ENCODE measurements at places on chromosomes 4 and X.

- DNase-seq: no peak
These were observed 67.4 kb upstream of the ARHGAP36 start for GRCh38 chrX:130990723-130991122.

DNA sequence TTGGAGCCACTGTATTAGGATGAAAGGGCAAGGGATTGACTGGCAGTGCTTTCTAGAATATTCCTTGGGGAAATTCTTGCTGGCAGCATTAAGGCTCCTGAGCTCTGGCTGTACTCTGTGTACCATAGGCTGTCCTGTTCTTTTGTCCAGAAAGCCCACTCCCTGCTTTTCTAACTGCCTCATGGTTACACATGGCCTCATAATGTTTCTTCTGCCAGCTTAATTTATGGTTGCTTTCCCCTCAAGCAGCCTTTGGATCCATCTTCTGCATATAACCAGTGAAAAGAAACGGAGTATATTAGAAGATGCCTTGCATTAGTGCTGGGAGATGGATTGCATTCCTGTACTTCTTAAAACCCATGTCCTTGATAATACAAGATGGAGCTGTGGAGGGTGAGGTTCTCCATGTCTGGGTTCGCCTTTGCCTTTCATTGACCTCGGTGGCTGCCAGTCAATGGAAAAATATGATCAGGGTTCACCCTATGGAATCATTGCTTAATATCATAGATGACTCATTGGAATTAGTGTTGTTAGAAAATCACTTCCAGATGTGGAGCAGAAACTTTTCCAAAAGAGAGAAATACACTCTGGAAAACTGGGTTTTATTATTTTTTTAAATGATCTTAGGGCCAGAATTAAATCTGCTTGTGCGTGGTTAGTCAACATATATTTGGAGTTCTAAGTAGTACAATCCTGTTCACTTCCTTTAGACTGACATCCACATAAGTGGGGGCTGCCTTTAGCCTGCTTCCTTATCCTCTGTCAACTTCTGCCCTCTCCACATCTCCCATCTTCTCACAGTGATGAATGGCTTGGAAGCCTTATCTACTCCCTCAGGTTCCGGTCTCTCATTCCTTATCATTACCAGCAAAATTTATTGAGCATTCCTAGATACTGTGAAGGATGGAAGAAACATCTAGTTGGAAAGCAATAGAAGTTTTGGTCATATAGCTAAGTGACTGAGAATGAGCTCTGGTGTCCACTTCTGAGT is 24.9 kb downstream of the DOCK11 start:
- no peak for DNase-seq

DNA sequence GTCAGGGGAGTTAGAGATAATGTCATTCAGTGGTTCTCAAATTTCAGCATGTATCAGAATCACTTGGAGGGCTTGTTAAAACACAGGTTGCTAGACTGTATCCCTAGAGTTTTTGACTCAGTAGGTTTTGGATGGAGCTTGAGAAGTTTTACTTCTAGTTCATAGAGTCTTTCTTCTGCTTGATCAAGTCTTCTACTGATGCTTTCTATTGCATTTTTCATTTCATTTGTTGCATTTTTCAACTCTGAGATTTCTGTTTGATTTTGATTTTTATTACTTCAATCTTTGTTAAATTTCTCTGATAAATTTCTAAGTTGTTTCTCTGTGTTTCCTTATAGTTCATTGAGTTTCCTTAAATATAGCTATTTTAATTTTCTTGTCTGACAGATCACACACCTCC is 361.4 kb downstream of the RAPGEF2 start:
- DNase-seq: no peak

GRCh38 chr4:138904793-138905192 is 110.8 kb upstream of the NOCT start:
- DNase-seq: no peak

DNA sequence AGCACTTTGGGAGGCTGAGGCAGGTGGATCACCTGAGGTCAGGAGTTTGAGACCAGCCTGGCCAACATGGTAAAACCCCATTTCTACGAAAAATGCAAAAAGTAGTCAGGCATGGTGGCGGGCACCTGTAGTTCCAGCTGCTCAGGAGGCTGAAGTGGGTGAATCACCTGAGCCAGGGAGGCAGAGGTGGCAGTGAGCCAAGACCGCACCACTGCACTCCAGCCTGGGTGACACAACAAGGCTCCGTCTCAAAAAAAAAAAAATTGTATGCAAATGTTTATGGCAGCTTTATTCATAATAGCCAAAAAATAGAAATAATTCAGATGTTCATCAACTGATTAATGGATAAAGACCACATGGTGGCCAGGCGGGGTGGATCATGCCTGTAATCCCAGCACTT is 9.8 kb upstream of the NOCT start:
- no peak for DNase-seq

DNA sequence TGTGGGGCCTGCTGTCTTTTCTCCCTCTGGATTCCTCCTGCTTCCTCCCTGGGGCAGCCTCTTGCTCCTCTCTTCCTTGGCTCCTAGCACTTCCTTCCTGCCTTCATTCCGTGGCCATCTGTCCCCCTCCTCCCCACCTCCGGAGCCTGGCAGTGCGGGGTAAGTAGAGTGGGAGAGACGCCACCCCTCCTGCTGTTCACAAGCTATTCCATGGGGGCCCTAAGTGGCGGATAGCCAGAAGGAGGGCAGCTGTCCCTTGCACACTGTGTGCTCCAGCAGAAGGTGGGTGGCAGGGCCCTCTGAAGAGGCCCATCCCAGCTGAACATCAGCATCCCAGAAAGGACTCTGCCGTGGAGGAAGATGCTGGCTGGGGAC is 27.4 kb downstream of the CCNQ start:
- no peak for DNase-seq

DNA sequence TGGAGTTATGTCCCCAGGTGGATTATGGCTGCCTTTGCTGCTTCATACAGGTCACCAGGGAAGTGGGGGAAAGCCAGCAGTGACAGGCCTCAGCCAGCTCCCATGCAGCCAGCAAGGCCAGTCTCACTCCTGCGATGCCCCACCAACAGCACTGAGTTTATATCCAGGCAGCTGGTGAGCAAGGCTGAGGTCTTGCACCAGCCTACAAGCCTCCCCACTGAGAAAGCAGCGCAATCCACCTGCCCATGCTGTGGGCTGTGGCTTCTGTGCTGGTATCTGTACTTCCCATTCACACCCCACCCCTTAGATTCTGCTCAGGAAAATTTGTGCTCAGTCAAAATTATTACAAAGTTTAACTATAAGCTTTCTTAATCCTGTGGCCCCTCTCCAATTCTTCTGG is 153.5 kb downstream of the HHIP start:
- no peak for DNase-seq

DNA sequence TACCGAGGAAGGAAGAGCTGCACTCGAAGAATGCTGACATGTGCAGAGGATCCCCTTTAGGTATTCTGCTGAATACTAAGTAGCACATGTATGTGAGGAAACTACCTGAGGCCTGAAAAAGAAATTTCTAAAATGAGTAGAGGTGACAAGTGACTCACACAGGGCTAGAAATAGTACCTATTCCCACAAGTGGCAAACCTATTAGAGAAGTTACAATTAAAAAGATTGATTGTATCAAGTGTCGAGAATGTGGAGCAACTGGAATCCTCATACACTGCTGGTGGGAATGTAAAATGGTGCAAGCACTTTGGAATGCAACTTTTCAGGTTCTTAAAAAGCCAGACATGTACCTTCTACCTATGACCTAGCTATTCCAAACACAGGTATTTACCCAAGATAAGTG is 47.4 kb downstream of the CCSER1 start:
- no peak for DNase-seq

- DNase-seq: no peak
These were observed 82.1 kb downstream of the FAM53A start for GRCh38 chr4:1601852-1602654.

DNA sequence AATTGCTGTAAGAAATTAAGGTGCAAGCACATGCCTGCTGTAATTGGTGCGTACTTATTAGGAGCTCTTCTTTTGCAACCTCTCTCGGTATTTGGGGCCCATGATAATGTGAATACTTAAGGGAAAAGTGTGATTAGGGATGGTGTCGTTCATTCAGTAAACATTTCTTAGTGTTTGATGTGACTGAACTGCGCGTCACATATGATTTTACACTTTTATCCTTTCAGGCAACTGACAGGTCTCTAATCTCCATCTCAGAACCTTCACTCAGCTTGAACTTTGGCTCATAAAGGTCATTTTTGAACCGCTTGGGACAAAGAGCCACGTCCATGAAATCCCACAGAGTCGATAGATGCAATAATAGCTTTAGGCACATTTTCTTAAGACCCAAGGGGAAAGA is 612.1 kb upstream of the PITX2 start:
- no peak for DNase-seq

DNA sequence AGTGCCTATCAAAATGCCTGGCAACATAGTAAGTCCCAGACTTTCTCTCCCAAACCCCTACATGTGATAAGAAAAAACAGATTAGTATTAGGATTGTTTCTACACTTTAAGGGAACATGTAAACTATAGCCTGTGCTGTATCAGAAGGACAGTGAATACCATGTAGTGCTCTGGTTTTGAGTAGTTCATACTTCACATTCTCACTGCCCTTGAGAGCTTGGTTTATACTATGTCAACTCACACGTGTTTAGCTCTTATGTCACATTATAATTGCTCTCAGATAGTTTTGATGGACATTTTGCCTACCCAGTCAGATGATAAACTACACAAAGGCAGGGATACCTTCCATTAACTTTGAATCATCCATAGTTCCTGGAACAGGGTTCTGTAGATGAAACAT is 58.0 kb upstream of the PGRMC2 start:
- no peak for DNase-seq

DNA sequence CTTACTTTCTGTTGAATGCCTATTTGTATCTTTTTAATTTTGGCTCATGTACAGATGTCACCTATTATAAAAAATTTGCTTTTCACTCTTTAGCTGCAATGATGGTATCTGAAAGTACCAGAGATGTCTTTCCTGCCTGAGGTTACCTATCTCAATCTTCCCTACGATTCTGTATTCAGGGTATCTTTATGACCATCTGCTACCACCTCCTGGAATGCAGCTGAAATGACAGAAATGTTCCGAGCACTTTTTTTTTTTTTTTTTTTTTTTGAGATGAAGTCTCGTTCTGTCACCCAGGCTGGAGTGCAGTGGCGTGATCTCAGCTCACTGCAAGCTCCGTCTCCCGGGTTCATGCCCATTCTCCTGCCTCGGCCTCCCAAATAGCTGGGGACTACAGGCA is 136.4 kb downstream of the REPS2 start:
- DNase-seq: no peak

DNA sequence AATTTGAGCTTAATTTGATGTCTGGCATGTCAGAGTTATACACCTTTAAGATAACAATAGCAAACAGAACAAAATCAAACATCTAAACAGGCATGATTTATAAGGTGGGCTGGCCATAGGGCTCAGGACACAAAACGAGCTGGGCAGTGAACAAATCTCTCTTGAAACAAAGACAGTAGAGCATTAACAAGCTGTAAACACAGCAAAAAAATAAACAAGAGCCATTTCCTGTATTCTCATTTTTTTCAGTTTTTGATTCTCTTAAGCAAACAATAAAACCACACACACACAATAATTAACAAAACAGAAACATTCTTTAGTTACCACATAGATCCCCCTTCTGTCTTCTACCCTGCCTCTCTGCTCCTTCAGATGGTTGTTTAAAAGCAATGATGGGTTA is 68.3 kb upstream of the TMEM150C start:
- DNase-seq: no peak

- no peak for DNase-seq
These were observed 3.5 kb downstream of the MXD4 start for GRCh38 chr4:2258091-2259035.

All from SIG-M5 (cell line).